ENCODE measurements at places on chromosomes 4 and X.

DNA sequence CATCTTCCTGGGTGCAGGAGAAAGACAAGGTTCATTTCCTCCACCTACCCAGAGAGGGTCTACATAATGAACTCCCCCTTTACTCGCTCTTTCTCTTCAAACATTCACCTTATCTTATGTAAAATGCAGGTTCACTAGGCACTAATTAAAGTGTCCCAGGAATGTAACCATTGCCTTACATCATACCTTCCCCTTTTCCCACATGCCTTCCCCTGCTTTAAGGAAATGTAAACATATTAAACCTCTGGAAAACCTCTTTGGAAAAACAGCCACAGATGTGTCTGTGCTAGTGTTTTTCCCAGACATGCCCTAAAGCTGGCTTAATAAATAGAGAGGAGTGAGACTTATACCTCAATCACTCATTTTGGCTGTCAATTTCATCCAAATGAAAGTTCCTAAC, 15.8 kb downstream of the TBC1D9 start:
- no peak for DNase-seq

- DNase-seq, result no peak
These were observed 57.8 kb downstream of the SCFD2 start for GRCh38 chr4:53307819-53308780.

GRCh38 chrX:9905288-9905687, 61.9 kb upstream of the CLDN34 start:
- DNase-seq, result no peak

DNA sequence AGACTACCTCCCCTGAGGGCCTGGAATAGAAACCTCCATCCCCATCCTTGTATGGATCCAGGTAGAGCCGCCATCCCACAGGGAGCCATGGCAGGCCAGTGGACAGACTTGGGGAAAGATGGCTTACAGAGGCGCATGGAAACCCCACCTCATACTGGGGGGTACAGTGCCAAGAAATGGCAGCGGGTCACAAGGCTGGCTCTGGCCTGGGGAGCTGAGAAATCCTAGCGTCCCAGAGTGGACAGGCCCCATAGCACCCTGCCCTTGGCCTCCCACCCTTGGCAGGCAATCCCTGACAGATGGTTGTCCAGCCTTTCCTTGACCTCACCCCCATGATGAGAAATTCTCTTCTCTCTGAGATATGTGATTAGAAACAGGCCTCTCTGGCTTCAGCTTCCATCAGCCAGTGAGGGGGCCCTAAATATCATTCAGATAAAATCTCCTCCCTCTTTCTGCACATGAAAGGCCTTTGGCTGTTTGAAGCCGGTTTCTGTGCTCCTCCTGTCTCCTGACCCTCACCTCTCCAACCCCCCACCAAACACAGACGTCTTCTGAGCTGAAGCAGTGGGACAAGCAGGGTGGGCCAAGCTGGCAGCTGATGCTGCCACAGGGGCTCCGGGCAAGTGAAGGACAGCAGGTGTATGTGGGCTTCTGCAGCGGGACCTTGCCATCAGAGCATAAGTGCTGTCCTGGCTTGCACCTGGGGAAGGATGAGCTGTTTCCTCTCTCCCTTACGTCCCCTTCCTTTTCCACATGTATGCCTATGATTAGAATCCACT, 204.4 kb upstream of the MAMLD1 start:
- DNase-seq, result no peak

- DNase-seq, result no peak
These were observed 452.7 kb upstream of the FAT1 start for GRCh38 chr4:187176261-187176910.

DNA sequence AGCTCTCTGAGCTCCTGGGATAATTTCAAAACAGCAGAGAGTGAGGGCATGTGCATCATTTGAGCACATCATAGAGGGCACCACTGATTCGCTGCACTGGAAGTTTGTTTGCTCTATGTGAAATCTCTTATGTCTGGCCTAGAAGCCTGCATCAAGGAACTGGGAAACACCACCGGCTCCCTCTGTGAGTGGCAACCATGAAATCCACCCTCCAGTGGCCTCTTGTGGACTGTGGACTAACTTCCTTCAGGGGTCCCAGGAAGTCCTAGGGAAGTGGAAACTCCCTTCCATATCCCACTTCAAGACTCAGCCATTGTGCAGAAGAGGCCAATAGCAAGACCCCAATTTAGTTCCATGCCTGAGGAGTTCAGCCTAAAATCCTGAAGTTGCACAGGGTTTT, 48.0 kb upstream of the IGFBP7 start:
- no peak for DNase-seq

DNA sequence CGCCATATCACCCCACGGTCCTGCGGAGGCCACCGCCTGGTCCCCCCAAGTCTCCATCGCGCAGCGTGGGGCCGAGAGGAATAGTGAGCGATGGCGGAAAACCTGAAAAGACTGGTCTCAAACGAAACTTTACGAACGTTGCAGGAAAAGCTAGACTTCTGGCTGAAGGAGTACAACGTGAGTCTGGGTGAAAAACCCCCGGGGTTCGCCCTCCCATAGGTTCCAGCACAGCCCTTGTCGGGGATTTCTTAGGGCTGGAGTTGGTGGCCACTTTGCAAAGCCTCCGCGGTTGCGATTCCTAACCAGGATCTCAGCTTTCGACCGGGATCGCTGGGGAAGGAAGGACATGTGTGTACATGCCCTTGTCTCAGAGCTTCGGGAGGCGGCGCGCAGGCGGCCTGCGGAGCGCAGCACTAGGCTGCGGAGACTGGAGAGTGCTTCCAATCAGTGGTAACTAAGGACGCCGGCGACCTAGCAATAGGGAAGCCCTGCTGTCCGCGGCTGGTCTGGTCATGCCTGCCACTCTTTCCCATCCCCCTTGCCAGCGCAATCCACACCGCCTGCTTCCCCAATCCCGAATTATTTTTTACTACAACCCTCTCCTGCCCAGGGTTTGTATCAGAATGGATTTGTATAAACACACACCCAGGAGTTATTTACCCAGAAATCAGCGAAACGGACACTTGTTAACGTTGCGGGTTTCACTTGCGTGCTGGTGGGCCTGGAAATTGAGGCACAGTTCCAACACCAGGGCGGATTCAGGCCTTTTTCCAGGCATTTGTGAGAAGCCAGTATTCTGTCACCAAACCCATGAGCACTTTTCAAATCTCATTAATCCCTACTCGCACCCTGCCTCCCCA, 741 bp downstream of the SPATA18 start:
- DNase-seq, result no peak

- DNase-seq, result no peak
These were observed 11.2 kb upstream of the RNF4 start for GRCh38 chr4:2457481-2458295.
